Activated CD4-positive, alpha-beta T cell treated with anti-CD3 and anti-CD28 coated beads for 24 hours (primary cell): ENCODE measurements at places on chromosomes 6 and 20.
A peak's percentile ranks its signal among the peaks of the same experiment; 100 is the strongest.

- no peak for DNase-seq
These were observed 163.9 kb upstream of the CITED2 start for GRCh38 chr6:139538366-139538765.

GRCh38 chr6:82331031-82331773 lies 32.4 kb upstream of the TPBG start:
- DNase-seq: no peak

DNA sequence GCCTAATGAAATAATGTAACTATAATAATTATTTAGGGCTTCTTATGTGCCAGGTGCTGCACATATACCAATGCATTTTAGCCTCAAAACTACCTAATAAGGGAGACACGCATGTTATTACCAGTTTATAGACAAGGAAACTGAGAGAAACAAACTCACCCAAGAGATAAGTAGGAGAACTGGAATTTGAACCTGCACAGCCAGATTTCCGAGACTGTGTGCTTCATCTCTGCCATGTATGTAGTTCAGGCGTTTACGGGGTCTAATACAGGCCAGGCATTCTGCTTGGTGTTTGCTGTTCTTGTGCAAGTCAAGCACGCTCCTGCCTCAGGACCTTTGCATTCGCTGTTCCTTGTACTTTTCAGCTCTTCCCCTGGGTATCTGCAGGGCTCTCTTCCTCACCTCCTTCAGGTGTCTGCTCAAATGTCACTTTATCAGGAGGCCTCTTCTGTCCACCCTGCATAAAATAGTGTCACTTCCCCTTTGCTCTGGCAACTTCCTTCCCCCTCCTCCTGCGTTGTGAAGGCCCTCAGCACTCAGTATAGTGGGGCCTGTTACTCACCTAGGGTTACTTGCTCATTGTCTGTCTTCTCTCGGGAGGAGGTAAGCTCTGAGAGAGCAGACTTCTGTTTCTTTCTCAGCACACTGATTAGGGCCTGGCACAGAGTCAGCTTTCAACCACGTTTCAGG lies 6.1 kb upstream of the NSFL1C start:
- DNase-seq: no peak

DNA sequence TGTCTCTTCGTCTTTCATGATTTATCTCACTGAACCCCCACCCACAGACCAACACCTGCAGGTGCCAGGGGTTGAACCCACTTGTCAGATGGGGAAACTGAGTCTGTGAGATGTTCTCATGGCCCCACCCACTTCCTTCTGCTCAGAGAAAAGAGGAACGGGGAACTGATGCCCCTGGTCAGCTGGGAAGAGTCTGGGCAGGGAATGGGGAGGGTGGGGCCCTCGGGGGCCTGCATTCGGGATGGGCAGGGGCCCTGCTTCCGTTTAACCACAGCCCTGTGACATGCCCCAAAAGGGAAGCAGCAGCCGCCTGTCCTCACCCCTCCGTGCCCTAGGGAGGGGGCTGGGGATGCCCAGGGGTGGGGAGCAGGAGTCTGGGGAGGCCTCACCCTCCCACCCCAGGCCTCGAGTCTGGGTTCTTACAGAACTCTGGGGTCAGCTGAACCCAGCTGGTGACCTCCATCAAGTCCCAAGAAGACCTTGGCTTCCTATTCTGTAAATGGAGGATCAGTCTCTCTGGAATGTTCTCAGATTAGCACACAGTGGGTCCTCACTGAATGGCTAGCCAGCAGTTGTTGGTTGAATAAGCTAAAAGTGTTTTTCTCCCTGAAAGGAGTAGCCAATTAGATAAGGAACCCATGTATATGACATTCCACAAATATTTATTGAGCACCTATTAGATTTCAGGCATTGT lies 81.5 kb downstream of the CEBPB start:
- no peak for DNase-seq

GRCh38 chr6:48869595-48869994 lies 593.5 kb downstream of the MMUT start:
- no peak for DNase-seq

GRCh38 chr20:39736434-39737327 lies 774.5 kb downstream of the DHX35 start:
- no peak for DNase-seq

DNA sequence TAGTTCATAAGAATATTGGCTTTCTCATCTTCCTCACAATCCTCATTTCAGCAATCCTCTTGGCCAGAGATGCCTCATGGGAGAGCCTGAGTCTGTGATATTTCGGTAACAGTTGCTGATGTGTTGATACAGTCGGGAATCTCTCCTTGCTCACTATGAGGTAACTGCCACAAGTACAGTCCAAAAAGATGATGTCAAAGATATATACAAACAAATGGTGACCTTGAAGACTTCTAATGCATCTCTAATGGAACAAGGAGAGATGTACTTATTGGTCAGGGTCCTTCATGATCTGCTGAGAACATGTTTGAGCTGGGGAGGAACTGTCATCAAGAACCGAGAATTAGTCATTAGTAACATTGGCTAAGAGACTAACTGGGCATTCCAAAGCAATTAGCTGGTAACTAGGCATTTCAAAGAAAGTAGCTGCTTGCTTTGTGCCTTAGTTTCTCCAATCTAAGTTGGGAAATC lies 56.1 kb downstream of the FILIP1 start:
- DNase-seq: no peak

- no peak for DNase-seq
These were observed 7.8 kb upstream of the C20orf204 start for GRCh38 chr20:64027981-64028685.

GRCh38 chr6:170131351-170131750 lies 159.5 kb downstream of the DLL1 start:
- DNase-seq: no peak

DNA sequence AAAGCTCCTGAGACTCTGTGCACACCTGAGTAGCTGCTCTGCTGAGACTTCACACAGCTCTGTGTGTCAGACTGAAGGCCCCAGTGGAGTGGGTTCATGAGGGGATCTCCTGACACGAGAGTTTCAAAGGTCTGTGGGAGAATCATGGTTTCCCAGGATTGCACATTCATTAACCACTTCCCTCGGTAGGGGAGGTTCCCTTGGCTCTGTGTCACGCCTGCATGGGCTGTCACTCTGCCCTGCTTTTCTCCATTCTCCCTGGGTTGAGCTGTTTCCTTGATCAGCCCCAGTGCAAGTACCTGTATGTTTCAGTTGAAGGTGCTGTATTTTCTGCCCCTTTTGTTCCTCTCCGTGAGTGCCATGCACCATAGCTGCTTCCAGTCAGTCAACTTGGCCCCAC lies 236.9 kb downstream of the EPM2A start:
- DNase-seq: no peak

- DNase-seq: no peak
These were observed 242.5 kb downstream of the PACRG start for GRCh38 chr6:162970246-162970645.

GRCh38 chr20:56348305-56348693 lies 10.5 kb upstream of the FAM210B start:
- no peak for DNase-seq

DNA sequence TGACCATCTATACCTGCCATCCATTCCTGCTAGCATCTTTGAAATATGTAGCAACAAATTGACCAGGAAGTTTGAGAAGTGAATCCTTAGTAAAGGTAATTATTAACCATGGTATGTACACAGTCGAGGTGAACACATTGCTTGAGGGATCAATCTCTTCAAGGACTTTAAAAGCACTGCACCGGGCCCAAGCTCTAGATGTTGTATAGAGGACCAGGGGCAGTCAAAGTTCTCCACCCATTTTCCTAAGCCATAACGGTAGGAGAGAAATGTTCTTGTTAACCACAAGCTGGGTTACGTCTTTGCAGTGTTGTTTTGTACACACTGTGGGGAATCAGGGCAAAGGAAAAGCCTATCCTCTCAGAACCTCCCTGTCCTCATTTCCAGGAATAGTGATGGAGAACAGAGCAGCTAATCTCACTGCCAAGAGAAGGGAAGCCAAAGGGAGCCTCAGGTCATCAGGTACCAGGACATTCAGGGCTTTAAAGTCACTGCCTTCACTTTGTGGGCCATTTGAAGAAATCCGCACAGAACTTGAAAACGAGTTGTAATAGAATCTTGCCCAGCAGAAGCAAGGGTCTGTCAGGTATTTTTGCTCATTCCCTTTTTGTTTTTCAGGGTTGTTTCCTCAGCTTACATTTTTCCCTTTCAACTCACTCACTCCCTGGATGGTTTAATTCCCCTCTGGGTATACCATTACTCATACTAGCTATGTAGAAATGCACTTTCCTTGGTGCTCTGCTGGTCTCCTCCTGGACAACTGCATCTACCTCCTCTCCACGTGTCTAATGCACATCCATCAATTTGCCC lies 5.3 kb upstream of the PM20D2 start:
- no peak for DNase-seq

DNA sequence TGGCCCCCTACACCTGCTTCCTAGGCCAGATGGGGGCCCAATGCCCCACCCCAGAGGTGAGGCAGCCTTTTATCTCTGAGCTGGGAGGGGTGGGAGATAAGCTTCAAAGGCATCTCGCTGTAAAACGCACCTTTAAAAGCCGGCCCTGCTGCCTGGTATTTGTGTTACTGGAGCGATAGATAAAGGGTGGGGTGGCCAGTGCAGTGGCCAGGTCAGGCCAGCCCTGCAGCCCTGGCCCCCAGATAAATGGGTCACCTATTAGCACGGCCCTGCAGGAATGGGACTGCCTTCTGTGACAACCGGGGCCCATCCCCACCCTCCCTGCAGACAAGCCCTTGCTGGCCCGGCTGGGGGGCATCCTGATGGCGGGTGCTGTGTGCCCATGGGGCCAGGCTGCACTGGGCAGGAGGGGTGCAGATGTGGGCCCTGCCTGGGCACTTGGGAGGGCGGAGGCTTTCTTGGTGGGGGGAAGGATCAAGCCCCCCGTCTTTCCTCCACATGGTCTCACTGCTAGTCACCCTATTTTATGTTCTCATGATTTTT lies 3.0 kb upstream of the RBBP8NL start:
- no peak for DNase-seq

DNA sequence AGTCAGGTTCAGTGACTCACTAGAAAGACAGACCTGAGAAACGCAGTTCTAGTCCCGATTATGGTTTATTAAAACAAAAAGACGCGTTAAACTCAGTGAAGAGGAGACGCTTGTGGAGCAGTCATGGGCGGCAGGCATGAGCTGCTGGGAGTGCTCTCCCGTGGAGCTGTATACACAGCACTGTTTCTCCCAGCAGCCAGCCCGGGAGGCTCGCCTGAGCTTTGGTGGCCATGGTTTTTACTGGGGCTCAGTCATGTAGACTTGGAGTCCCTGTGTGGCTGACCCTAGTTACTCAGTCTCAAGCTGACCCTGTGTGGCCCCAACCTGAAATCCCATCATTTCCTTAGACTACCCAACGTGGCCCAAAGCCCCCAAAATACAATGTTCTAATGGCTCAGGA lies 41.2 kb upstream of the BHLHE23 start:
- no peak for DNase-seq

- peak; percentile 82 for DNase-seq
These were observed 29.1 kb upstream of the SERPINB9 start for GRCh38 chr6:2931970-2932748.

DNA sequence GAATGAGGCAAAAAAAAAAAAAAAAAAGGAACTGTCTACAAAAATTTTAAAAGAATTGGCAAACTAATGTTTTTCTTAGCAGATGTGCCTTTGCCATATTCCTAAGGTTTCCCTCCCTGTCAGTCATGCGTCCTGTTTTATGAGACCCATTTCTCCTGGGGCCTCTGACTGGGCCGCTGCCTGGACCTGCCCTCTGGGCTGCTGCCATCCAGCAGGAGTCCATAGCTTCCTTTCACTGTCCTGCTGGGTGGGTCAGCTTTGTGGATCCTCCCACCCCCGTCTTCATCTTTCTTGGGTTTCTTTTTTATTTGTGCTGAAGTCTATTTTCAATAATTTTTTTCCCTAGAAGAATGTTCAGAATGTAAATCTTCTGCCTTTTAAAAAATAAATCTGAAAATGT lies 110.8 kb upstream of the SCP2D1 start:
- no peak for DNase-seq

GRCh38 chr6:139698526-139699176 lies 324.2 kb upstream of the CITED2 start:
- no peak for DNase-seq

DNA sequence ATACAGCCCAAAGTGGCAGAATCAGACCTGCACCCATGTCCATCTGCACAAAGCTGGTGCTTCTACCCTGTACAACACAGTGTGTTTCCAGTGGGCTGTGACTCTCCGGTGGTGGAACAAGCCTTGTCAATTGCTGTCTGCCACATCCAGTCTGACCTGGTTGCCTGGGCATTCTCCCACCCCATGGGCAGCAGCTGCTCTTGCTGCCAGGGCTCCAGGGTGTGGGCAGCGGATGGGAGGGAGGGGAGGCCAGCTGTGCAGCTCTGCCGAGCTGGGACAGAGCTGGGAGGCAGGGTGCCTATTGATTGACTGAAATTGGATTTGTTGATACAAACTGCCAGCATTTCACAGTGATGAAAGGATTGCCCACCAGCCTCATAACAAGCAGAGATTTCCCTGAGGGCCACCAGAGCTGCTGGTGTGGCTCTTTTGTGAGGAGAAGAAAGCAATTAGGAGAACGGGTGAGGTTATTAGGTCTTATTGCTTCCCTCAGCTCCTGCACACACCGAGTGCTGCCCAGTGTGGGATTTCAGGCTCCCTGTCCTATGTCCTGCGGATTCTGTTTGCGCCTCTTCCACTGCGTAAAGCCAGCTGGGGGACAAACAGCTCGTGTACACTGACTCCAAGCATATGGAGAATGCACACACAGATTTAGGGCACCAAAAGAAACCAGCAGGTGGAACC lies 150.8 kb downstream of the NRN1 start:
- DNase-seq: no peak

DNA sequence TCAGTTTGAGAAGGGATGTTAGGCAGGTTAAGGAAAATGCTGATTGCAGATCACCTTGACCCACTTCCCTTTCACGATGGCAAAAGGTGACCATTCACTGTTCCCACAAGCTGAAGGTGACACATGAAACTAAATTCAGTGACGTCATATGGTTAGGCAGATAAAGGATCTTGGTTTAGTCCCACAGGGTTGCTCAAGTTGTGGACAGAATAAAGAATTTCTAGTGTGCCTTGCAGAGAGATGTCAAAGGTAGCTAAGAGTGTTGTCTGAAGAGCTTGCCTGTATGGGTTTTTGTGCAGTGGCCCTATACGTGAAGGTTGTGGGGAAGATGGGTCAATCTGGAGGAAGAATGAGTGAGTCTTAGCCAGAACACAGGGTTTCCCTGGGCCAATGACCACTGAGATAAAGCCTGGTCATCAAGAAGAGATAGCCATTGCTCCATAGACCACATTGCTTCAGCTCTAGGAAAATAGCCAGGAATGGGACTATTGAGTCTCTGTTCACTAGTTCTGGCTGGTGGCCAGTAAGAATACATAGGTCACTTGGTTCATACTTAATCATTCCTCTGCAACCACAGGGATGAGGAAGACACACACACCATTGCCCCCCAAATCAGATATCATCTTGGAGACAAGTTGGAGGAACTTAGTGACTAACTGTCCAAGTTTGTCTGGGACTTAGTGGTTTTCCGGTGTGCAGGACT lies 148.5 kb upstream of the ATXN1 start:
- DNase-seq: no peak

GRCh38 chr20:32807706-32808105 lies 12.0 kb upstream of the MAPRE1 start:
- no peak for DNase-seq
